CD4-positive, CD25-positive, alpha-beta regulatory T cell (primary cell): ENCODE measurements at places on chromosomes 5 and 9.
A peak's percentile ranks its signal among the peaks of the same experiment; 100 is the strongest.

DNA sequence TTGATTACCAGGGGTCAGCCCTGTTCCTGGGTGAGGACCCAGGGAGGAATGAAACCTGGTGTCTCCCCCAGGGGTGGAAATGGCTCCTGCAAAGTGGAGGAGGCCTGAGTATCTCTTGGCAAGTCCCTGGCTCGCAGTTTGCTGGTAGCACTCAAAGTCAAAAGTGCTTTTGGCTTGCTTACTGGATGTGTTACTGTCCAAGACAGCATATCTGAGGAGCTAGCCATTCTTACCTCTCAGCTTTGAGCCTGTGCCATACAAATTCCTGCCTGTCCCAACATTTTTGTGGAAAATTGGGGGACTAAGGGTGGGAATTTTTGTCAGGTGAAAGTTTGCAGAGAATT is 9.9 kb downstream of the ZNF618 start:
- no peak for DNase-seq

DNA sequence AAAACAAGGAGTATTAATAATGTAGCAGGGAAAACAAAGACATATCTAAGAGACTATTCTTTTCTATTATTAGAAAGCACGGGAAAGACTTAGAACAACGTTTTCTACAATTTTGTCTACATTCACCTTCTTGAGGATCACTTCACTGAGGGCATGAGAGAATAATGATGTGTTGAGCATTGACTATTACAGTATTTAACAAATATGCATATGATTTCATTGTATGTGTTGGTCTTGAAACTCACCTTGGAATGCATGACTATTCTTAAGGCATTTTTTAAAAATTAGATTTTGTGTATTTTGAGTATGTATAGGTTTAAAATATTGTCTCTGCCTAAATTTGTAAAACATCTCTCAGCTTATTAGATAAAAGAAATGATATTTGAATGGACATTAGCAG is 1.2 kb downstream of the FSD1L start:
- no peak for DNase-seq

DNA sequence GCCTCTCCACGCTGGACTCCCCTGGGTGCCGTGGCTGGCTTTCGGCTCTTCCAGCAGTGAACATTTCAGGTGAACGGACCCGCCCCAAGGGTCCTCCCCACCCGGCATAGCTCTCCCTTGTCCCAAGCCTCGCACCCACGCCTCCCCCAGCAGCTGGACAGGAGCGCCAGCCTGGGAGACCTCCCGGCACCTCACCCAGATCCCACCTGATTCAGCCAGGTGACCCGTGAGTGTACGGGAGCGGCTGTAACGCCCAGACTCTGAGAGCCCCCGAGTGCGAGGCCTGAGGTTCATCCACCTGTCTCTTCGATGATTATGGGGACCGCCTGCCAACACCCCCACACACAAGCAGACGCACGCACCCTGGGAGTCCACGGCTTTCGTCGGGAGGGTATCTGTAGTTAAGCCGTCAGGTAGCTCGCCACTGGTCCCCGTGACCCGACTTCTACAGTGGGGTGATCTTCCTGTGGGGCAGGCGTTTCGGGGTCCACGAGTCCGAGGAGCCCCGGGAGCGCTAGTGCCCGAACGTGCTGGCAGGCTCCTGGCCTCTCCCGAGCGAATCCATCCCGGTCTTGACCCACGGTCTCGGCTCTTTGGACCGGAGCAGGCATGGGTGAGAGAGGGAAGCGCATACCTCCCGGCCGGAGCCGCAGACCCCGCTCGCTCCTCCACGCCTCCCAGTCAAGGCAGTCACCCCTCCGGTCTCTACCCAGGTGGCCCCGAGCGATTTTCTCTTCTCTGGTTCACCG is 14.9 kb downstream of the TRIM7 start:
- peak; percentile 59 for DNase-seq

- DNase-seq: no peak
Observed at GRCh38 chr9:129849901-129850300, 14.6 kb downstream of the USP20 start.

DNA sequence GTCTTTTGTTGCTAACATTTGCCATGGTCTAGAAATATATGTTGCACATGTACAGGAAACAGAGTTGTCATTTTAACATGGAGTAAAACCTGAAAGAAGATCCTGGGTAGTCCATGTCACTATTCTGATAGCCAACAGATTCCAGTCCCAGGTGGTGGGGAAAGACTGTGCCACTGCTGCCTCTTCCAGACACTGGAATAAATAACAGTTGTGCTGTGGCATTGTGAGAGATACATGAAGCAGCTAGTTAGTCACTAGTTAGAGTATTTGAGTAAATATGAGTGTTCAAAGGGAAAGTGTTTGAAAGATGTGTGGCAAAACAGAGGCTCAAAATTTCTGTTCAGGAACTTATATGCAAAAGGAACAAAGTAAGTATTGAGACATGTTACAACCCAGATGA is 1408.3 kb downstream of the EFNA5 start:
- no peak for DNase-seq

DNA sequence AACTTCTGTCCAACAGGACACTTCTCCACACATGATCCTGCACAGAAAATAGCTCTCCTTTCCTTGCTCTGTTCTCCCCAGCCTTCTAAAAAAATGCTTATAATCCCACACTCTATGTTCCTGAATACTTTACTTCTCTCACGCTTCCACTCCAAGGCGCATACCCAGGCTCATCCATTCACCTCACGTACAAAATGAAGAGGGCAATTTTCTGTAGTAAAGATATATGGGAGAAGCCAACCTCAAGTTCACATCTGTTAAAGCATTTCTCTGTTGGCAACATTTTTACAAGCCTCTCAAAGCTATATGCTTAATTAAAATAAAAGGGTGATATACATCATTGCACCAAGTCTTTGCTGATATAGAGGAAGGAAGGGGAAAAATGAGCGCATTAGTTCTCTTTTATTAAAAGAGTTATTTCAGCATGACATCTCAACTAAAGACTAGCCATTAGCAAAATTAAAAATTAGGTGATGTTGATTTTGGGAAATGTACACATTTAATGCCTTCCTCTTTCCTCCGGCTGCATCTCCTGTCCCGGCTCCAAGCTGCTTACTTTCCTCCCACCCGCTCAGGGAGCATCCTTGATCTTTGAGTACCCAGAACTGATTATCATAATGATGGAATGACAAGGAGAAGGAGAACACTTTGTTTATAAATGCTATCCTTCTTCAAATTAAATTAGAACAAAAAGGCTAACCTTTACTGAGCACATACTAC is 342.1 kb upstream of the PANK3 start:
- DNase-seq: no peak

GRCh38 chr9:89810431-89810830 is 205.6 kb downstream of the GADD45G start:
- DNase-seq: no peak

GRCh38 chr5:169050636-169051035 is 250.3 kb downstream of the SLIT3 start:
- DNase-seq: no peak

DNA sequence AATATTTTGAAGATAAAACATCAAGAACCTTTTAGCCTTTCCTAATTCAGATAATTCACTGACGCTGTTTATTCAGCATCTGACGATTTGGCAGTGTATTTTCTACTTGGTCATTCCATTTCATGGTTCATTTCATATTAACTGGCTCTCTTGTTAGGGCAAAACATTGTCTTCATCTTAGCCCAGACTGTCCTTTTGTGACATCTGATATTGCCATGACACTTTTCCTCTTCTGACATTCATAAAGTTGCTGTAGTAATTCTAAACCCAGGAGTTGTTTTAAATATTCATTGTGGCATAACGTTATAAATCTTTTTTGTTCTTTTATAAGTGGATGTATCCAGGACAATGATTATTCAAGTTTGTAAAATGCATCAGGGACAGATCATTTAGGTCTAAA is 1.8 kb downstream of the SCAMP1 start:
- DNase-seq: no peak

DNA sequence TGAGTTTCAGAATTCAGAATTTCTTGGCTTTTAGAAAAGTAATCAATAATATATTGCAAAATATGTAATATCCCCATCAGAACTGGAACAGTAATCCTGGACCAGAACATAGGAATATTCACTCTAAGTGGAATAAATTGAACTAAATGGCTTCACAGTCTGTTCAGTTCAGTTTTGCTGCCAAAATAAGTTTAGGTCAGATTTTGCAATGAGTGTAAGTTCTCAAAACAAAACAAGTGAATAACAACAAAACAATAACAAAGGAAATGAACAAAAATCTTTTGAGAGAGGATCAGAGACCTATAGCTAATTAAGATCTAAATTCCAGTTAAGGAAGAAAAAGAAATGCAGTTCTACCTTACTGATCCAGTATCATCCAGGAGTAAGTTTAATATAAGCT is 9.3 kb downstream of the PTGER4 start:
- DNase-seq: no peak

- DNase-seq: no peak
Observed at GRCh38 chr5:15013654-15014463, 142.3 kb upstream of the ANKH start.

GRCh38 chr5:32193591-32193990 is 19.5 kb upstream of the GOLPH3 start:
- DNase-seq: no peak

GRCh38 chr5:26326153-26326759 is 712.1 kb downstream of the CDH9 start:
- no peak for DNase-seq

DNA sequence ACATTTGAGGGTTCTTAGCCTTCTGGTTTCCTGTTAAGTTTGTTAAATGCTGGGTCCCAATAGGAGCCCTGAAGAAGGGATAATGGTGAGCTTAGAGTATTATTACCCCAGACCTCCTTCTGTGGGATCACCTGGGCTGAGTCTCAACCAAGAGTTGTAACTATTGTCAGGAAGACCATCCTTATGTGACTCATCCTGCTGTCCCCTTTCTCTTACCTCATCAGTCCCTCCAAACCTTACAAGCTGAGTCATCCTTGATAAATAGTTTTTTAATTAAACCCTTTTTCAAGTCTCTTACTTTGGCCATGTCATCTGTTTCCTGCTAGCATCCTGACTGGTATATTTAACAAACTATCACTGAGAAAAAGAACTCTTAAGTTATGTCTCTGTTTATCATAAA is 502.8 kb downstream of the LRRC70 start:
- no peak for DNase-seq

GRCh38 chr9:98880311-98881015 is 63.2 kb upstream of the COL15A1 start:
- DNase-seq: no peak

DNA sequence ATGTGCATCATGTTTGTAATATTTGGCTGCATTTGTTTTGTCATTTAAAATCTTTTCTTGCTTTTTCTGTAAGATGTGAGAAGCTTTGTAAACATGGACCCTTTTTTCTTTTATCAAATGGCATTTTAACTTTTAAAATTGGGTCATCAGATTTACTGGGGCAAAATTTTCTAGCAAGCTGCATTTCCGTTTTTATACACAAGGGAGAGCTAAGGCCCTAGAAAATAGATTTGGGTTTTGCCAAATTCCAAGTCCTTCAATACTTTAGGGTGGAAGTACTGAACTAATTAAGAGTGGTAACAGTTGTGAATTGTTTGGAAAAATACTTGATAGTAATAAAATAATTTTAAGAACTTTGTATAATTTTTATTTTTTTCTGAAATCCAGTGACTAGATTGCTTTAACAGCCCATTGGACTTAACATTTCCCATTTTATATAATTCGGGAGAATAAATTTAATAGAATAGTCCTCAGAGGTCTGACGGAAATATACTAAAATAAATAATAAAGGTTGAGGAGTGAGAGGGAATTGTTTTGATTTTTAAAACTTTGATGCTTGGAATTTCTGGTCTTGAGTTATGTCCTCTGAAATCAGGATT is 117.4 kb downstream of the SMARCA2 start:
- DNase-seq: peak; percentile 24

- no peak for DNase-seq
Observed at GRCh38 chr5:9157811-9158210, 388.1 kb downstream of the SEMA5A start.

DNA sequence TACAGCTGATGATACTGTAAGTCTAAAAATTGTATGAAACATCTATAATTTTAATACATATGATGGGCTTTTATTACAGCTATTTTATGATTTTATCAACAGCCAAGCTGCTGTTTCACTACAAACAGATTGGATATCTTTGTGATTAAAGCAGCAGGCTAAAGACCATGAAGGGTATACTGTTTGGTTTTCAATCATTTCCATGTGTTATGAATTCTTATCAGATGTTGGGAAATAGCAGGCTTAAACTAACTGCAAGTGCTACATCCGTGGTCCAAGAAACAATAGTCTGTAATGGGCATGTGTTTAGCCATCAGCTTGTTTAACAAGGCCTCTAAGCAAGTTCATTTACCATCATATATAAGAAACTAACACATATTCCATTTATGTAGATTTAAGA is 107.5 kb downstream of the CWC27 start:
- no peak for DNase-seq

DNA sequence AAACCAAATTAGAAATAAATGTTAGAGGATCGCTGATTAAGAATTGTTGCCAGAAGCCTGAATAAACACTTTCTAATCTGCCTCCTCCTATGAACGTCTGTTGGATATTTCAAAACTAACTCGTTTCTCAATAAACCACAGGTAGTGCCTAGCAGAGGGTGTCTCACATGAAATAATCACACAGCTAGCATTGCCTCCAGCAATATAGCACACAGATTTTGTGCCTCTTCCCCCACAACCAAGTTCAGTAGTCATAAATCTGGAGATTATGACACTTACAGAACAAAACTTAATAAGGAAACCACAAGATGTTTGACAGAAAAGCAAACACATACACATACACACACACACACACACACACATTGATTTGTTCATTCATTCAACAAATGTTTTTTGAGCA is 173.2 kb upstream of the CDH10 start:
- no peak for DNase-seq

- DNase-seq: no peak
Observed at GRCh38 chr9:136693490-136694162, 6.4 kb upstream of the AGPAT2 start.

DNA sequence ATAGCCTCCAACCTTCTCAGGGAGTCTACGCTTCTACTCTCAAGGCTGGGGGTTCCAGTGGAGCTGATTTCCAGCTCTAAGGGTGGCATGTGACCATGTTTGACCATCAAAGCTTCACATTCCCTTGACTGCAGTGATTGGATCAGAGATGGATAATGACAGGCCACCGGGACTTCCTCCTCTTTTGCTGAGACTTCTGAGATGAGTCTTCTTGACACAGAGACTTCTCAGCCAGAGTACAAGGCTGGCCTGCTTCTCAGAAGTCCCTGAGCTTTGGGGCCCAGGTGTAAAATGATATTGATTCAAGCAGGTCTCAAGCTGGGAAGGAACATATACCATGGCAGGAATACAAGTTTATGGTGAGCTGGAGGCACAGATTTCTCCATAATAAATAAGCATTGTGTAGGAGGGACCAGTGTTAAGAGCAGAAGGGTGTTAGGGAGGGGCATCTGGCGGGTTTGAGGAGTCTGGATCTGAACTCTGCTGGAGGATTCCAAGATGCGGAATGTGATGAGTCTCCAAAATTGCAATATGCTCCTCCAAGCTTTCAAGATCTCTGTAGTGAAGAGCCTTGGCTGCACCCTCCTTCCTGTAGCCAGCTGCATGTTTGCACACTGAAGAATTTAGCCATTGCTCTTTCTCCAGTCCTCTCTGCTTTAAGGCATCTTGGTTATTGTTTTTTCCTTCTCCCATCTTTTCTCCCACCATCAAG is 41.7 kb upstream of the HSD17B4 start:
- DNase-seq: no peak
